NCI-H1694 treated with DMSO at 0.1 percent for 48 hours (cell line): ENCODE measurements at places on chromosomes 6 and 20.
A peak's percentile ranks its signal among the peaks of the same experiment; 100 is the strongest.

GRCh38 chr20:60078351-60079250 is 120.4 kb downstream of the CDH26 start:
- no peak for DNase-seq

- DNase-seq, result no peak
Observed at GRCh38 chr6:124269733-124270132, 466.1 kb downstream of the NKAIN2 start.

- peak; percentile 7 for DNase-seq
Observed at GRCh38 chr6:54516321-54516720, 208.1 kb downstream of the TINAG start.

GRCh38 chr20:9225879-9226278 is 157.0 kb downstream of the PLCB4 start:
- no peak for DNase-seq

DNA sequence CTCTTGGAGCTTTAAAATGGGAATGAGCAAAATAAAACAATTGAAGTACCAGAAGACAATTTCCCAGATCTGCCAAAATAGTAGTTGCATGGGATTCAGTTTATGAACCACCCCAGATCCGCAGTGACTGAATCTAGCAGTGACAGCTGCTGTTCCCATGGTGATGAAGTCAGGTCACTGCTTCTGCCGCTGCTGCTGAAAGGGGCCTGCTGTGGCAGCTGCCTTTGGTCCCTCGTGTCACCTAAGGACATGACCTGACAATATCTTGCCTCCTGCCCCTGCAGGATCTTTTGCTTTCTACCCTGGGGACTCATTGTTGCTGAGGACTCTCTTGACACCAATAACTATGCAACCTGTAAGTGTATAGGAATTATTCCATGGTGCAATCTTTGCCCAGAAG is 34.3 kb upstream of the OGFRL1 start:
- peak; percentile 79 for DNase-seq

DNA sequence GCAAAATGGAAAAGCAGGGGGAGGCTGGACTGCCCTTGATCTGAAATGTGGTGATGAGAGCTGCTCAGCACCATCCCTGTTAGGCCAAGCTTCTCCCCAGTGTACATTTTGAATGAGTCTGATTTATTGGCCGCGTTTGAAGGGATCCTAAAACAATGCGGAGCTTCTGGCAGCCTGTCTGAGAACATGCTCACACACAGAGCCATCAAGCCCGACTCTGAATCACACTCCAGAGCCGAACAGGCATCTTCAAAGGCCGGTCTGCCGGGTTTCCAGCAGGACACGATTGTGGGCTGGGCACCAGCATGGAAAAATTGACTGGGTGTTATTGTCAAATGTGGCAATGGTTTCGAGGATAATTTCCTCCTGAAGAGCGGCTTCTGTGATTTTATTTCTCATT is 235.9 kb downstream of the TFAP2C start:
- no peak for DNase-seq

- DNase-seq, result no peak
Observed at GRCh38 chr6:109332748-109333147, 49.5 kb downstream of the CD164 start.

DNA sequence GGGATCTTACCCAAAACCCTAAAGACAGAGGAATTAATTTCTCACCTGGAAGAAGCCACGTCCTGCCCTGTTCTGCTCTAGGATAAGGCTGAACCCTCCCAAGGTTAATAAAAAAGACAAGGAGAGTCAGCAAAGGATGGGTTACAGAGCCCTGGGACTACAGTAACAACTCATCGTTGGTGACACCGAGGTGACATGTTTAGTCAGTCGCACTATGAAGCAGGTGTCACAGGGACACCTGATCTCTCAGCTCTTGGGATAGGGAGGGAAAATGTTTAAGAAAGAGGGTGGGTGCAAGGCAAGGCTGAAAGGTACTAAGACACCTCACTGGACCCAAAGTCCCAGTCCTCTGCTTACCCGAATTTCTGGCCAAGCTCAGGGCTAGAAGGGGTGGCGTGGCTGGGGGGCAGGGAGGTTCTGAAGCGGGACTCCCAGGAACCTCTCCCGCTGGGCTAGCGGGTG is 562 bp downstream of the MOCS1 start:
- no peak for DNase-seq

- no peak for DNase-seq
Observed at GRCh38 chr6:116012951-116013350, 47.7 kb downstream of the FRK start.

GRCh38 chr6:106186172-106186571 is 100.0 kb downstream of the PRDM1 start:
- no peak for DNase-seq

DNA sequence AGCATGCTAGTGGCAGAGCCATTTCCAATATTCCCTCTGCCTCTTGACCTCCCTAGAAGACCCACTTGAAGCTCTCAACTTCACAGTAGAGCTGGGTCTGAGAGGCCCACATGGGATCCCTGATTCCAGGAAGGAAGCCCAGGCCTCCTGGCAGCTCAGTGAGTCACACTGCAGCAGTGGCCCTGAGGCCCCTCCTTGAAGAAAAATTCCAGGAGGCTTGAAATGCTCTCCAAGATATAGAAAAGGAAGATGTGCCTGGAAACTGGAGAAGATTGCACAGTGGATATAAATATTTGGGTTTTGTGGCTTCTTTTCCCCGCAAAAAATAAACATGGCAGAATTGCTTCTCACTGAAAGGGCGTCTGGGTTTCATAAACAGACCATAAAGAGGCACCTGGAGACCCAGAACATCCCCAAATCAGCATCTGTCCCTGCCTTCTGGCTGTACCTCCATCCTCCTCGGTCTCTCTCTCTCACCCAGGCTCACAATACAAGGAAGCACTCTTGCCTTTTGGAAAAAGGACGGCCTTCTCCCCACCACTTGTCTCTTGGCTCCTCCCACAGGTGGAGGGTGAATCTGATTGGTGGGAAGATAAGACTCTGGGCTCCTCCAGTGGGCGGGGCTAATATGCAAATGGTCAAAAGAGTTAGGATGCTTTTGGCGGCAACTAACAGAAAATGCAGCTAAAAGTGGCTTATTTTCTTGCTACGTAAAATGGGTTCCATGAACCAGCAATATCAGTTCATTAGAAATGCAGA is 200.0 kb upstream of the SULF2 start:
- no peak for DNase-seq

DNA sequence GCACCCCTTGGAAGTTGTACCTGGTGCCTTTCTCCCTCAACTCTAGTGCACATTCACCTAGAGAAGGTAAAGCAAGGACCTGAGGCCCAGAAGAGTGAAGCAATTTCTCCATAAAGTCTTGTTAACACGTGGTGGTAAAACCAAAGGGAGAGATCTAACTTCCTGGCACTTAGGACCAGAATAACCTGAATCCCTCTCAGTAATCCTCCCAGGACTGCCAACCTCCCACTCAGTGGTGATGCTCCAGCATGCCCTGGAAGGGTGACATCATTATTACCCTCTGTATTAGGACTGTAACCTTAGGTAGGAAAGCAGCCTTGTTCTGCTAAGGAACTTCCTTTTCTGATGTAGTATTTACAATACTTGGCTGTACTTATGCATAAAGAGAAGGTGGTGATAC is 330.6 kb upstream of the MARCKS start:
- DNase-seq, result no peak

GRCh38 chr20:23237201-23237600 is 113.4 kb upstream of the NXT1 start:
- DNase-seq, result no peak

GRCh38 chr6:163984124-163984936 is 569.8 kb downstream of the QKI start:
- DNase-seq, result no peak

DNA sequence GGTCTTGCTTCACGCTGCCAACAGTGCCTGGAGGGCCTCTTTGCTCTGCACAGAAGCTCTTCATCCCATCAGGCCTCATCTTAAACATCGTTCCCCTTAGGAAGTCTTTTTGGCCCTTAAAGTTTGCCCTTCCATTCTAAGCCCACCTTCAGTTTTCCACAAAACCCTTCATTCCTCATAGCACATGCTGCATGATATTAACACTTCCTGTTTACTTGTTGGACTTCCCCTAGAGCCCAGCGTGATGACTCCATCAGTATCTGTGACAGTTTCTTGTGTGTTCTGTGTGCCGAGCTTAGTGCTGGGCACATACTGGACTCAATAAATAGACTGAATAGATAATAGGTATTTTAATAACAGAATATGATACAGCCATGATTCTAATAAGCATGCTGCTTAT is 2.2 kb downstream of the NT5DC1 start:
- DNase-seq, result no peak

DNA sequence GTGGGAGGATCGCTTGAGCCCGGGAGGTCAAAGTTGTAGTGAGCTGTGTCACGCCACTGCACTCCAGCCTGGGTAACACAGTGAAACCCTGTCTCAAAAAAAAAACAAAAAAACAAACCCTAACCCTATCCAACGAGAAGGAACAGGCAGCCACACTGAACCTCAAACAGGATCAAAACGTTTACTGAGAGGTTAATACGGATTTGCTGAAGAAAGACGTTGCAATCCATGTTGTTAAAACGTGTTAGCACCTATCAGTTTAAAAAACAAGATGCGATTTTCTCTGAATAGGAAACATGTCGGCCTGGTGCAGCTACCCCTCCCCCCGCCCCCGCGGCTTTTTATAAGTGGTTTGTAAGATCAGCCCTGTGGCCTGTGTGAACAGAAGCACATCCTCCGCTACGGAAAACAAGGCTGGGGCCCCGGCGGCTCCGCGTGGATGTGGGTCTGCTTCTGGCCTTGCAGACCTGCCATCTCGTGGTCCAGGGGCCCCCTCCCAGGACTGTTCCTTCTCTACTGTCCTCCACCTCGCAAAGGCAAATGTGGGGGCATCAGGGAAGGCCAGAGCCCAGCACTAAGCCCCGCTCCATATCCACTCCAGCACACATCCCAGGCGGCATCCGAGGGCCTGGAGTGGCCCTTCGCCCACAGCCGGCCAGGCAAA is 11.4 kb downstream of the SLC2A4RG start:
- no peak for DNase-seq

GRCh38 chr20:62642666-62643520 is 590 bp downstream of the SLCO4A1 start:
- DNase-seq, result no peak

DNA sequence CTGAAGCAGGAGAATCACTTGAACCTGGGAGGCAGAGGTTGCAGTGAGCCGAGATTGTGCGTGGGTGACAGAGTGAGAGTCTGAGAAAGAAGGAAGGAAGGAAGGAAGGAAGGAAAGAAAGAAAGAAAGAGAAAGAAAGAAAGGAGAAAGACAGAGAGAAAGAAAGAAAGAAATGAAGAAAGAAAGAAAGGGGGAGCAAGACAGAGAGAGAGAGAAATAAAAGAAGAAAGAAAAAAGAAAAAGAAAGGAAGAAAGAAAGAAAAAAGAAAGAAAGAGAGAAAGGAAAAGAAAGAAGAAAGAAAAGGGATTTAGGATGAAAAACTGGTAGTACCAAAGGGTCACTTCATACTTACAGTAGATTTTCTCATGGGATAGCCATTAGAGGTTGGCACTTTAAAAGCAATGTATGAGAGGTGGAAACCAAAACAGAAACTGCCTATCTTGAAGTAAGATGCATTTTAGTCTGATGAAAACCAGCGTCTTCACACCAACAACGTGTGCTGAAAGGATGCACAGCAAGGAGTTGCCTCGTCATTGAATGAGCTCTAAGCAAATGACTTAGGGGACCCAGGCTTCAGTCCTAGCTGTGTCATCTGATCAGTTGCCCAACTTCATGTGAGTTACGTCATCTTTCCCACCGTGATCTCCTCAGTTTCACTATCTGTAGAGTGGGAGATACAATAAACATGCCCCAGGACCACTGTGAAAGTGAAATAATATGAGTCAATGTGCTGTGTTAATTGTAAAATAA is 133.9 kb upstream of the NEDD9 start:
- no peak for DNase-seq

DNA sequence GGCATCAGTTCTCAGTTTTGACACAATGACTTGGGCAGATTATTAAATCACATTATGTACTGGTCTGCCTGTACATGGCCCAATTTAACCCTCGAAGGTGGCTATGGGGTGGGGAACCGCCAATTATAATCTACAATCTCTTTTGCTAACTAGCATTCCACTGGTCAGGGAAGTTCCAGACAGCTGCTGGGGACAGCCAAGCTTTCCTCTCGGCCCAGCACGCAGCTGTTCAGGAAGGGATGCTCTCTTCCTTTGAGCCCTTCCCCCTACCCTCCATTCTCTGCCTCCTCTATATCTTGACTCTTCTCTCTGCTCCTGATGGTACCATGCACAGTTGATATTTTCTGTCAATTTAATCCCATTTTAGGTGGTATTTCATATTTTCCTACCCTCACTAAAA is 233.5 kb upstream of the AGPAT4 start:
- DNase-seq, result no peak

DNA sequence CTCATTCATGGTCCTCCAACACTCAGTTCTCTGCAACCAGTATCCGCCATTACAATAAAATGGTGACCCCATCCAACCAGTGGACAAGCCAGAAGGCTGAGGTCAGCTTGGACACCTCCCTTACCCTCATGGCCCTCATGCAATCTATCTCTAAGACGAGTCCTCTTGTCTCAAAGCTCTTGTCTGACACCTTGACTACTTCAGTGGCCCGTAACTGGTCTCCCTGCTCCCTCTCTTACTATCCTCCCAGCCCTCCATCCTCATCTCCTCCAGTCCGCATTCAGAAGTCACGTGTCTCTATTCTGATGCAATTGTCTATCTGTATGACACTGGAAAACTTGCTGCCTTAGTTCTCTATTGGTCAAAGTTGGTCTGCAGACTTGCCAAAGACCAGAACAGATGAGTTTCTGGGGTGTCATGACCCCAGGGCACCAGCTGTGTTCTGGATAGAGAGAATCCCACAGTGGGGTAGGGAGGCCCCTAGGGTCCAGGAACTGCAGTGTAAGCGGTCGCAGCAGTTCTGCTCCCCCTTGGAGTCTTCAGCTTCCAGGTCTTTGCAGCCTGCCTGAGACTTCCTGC is 59.6 kb upstream of the RNF24 start:
- DNase-seq, result no peak

- DNase-seq, result no peak
Observed at GRCh38 chr6:31272836-31273626, 1.1 kb upstream of the HLA-C start.

- no peak for DNase-seq
Observed at GRCh38 chr6:104484626-104485025, 375.1 kb downstream of the HACE1 start.

GRCh38 chr6:160462116-160462515 is 113.9 kb downstream of the SLC22A3 start:
- no peak for DNase-seq
